Epithelial cell of proximal tubule (primary cell): ENCODE measurements at places on chromosomes 5 and 9.

DNA sequence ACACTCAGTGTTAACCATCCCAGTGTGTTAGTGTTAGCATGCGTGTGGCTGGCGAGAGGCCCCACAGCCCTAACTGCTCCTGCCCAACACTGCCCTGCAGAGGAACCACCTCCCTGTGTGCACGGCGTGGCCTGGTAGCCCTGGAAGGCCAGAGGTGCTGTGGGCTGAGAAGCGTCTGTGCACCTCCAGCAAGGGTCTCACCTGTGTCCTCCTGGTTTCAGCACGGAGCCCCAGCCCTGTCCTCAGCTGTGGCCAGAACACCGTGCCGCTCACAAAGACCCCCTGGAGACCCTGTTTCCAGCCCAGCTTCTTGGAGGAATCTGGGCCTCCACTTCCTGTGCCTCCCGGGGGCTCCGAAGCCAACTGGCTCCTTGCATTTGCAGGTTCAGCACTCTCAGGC, 56.1 kb upstream of the NRARP start:
- DNase-seq: no peak

- no peak for DNase-seq
Observed at GRCh38 chr9:101246691-101247090, 138.1 kb downstream of the BAAT start.

- peak; percentile 23 for DNase-seq
Observed at GRCh38 chr5:139708877-139709581, 60.9 kb downstream of the CXXC5 start.

- DNase-seq: peak; percentile 61
Observed at GRCh38 chr9:128635266-128636023, 21.2 kb downstream of the DYNC2I2 start.

DNA sequence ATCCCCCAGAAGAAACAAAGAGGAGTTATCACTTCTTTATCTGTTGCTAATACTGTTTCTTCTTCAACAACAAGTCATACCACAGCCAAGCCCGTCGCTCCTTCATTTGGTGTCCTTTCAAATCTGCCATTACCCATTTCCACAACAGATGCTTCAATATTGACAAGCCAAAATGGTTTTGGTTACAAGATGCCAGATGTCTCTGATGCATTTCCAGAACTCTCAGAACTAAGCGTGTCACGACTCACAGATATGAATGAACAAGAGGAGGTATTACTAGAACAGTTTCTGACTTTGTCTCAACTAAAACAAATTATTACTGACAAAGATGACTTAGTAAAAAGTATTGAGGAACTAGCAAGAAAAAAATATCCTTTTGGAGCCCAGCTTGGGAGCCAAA, 16.0 kb upstream of the HAND1 start:
- DNase-seq: no peak

DNA sequence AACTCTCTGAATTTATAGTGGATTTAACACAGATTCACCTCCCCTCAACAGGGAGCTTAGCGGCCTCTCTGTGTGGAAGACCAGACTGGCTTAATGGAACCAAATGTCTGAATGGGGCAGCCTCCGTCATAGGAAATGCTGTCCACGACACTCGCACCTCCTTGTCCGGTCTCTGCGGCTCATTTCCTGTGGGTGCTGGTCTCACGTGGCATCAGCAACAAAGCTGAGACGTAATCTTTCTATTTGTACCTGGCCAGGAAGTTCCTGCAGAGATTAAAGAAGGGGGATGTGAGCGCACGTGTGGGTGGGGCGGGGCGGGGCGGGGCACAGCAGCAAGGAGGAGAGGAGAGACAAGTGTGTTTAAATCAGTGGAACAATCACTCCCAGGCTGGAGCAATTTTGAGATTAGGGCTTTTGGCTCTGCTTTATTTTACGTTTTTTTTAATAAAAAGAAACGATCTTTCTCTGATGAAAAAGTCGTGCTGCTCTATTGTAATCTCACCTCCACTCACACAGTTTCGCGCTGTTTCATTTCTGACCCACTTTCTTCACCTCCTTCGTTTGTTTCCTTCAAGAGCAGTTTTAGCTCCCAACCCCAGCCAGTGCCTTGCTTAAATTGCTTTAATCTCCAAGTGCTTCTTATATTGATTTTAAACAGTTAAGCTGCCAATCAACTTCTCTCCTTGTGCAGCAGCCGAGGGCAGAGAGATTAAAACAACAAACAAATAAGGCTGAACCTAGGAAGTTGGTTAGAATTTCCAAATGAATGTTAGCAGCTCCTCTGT, 132.2 kb upstream of the ASTN2 start:
- DNase-seq: no peak

DNA sequence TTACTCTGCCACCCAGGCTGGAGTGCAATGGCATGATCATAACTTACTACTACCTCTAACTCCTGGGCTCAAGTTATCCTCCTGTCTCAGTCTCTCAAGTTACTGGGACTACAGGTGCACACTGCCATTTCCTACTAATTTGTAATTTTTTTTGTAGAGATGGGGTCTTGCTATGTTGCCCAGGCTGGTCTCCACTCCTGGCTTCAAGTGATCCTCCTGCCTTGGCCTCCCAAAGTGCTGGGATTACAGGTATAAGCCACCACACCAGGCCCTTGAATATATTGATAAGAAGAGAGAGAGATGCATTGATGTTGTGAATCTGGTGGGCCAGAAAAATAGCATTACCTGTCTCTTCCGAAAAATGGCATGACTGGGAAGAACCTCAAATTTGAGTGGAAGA, 21.0 kb upstream of the RCL1 start:
- no peak for DNase-seq
